ENCODE measurements at places on chromosomes 3 and 15.

GRCh38 chr15:57387564-57388076, 11.3 kb downstream of the CGNL1 start:
- no peak for DNase-seq

- DNase-seq, result no peak
These were observed 31.0 kb downstream of the PLXNA1 start for GRCh38 chr3:127013758-127014535.

DNA sequence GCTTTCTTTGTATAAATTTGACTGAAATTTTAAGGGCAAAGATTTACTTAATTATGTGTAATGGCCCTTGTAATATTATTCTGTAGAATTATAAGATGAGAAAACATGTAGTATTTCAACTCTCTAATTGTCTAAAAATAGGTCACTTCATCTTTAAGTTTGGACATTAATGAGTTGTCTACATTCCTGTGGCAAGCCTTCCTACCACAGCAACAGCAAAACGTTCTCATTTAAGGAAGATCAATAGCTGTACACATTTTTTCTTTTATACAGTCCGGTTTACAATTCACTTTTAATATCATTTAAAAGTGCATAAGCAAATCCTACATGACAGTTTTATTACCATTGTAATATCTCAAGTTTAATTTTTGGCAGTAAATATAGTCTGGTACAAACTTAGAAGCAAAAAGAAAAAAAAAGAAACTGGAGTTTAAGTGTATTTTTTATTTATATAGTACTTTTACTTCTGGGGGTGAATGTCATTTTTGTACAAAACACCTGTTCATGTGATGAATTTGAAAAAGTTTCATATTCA, 501.8 kb downstream of the ZPLD1 start:
- no peak for DNase-seq

GRCh38 chr3:125280668-125281361, 68.3 kb upstream of the SLC12A8 start:
- DNase-seq, result no peak

DNA sequence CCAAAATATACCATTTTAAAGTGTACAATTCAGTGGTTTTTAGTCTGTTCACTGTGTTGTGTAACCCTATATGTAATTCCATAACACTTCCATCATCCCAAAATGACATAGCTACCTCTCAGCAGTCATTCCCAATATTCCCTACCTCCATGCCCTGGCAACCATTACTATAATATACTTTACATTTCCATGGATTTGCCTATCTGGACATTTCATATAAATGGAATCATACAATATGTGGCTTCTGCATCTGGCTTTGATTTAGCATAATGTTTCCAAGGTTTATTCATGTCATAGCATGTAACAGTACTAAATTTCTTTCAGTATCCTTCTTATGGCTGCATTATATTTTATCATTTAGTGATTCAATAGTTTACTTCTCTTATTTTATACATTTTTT, 25.3 kb downstream of the FAM98B start:
- no peak for DNase-seq

- no peak for DNase-seq
These were observed 29.3 kb upstream of the TPM1 start for GRCh38 chr15:63013052-63013808.

DNA sequence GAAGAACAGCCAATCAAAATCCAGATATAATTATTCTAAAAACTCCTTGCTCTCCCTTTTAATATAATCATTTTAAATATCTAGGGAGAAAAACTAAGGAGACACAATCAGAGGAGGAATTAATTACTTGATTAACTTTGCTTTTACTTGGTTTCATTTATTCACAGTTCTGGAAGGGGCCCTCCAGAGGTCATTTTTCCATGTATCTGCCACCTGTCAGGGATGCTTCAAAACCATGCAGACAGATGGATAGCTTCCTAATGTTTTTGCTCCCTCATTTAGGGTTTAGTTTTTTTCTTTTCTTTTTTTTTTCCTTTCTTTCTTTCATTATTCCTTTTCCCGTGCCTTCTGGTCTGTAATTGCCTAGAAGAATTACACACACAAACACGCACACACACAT, 438.1 kb upstream of the ARPP21 start:
- no peak for DNase-seq

DNA sequence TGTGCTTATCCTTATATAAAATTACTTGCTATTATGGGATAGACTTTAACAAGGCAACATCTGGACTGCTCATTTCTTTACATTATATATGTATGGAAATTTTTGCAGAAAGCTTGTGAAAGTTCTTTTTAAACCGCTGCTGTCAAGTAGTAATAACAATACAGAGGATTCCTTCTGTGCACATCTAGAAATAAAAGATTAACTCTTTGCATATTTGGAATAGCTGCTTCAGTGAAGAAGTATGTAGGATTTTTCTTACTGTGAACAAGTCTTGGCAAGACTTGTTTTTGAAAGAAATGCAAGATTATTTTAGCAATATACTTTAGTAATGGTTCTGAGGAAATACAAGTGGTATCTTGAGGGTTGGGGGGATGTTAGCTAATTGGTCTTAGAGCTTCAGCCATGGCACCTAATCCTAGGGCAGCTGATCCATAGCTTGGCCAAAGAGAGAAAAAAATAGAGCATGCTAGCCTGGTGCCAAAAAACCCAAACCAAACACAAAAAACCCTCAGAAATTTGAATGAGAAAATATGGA, 4.3 kb downstream of the PRKCI start:
- no peak for DNase-seq

DNA sequence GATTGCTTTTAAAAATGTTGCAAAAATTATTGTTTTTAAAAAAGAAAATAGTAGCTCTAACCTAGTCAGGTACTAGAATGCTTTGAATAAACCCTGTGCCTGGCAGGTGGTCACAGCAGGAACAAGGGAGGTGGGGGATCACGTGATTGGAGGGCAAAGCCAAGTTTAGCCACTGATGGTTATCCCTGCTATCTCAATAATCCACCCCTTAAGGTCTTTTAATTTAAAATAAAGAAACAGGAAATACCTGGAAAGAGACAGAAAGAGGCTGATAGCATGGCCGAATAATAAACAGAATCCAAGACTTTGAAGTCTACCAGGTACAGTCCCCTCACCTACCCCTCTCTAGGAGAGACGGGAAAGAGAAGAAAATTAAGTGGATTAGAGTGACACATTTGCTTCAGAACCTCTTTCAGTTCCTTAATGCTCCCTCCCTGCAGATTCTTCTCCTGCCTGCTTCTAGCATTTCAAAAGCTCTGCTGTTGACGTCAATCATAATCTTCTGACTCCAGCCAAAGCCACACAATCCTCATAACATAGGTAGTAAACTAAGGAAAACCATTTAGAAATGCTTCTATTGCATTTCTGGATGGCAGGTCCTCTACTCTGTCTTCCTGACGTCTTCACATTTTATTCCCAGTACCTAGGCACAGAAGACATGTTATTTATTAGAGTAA, 303.4 kb upstream of the MME start:
- no peak for DNase-seq

DNA sequence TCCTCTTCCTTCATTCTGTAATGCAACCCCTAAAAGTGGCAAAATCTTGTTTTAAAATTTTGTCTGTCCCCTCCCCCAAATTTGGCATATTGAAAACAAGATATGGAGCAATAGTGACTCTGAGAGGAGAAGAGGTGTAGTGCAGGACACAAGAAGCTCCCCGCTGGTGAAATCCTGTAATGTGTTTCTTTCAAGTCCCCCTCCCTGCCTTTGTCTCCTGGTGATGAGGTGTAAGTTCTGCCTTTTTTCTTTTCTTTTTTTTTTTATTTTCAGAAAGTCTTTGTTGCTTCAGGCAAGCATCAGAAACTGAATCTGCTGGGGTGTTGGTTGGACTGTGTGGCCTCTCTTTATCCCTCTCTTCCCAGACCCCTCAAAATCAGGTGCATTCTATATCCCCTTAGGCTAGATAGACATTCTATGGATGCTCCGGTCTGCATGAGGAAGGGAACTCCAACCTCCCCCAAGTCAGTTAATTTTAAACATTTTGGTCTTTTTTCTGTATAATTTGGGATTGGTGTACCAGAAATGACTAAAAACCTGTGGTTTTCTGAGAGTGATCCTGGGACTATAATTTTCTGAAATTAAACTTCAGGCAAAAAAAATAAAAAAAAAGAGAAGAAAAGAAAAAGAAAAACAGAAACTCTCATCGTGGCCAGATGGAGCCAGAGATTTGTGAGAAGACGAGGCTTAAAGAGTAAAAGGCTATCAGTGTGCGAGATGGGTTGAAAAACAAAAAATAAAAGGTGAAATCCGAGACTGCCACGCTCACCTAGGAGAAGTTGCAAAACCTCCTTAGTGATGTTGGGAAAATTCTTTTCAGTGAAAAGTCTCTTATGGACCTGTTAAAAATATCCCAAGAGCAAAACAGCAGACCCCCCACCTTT, 21.4 kb downstream of the ACKR2 start:
- no peak for DNase-seq

DNA sequence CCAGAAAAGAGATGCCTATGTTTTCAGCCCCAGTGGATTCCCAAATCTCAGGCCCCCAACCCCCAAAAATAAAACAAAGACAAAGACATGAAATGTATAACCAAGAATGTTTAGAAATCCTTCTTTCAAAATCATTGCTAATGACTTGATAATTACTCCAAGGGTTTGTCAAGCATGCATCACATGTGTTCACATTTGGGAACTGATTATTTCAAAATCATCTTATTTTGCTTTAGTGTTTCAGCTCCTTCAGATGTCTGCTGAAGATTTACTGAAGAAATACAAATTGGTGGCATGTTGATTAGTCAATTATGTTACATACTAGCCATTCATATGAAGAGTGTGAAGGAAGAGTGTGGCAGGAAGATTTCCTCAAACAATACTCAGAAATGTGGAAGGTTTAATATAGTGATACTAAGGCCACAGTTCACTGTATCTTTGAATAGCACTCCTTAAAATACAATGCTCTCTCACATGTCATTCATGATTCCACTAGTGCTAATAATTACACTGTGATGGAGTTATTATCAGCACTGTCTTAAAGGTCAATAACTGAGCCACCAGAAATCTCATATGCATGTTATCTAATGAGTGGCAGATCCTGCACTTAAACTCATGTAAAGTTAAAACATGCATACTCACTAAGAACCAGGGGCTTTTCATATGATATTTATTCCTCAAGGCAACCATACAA, 134.5 kb upstream of the TGFBR2 start:
- DNase-seq, result no peak

- DNase-seq, result no peak
These were observed 15.4 kb downstream of the SCN5A start for GRCh38 chr3:38634111-38634510.

- DNase-seq, result no peak
These were observed 33.2 kb upstream of the SECISBP2L start for GRCh38 chr15:49079340-49080039.

- DNase-seq, result no peak
These were observed 5.2 kb upstream of the SEMA3B start for GRCh38 chr3:50263478-50264382.

GRCh38 chr3:71863563-71864190, 78.7 kb upstream of the PROK2 start:
- no peak for DNase-seq

DNA sequence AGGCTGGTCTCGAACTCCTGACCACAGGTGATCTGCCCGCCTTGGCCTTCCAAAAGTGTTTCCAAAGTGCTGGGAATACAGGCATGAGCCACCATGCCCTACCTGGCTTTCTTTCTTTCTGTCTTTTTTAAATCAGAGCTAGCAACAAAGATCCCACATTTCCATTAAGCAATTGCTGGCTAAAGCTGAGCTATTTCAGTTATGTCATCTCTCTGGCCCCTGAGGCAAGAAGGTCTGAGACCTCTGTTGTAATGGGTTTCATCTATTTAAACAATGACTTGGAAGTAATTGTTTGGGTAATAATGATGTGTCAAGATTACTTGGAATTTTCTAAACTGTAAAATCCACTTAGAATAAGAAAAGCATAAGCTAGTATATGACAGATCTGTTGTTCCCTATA, 30.2 kb upstream of the CRBN start:
- DNase-seq, result no peak

DNA sequence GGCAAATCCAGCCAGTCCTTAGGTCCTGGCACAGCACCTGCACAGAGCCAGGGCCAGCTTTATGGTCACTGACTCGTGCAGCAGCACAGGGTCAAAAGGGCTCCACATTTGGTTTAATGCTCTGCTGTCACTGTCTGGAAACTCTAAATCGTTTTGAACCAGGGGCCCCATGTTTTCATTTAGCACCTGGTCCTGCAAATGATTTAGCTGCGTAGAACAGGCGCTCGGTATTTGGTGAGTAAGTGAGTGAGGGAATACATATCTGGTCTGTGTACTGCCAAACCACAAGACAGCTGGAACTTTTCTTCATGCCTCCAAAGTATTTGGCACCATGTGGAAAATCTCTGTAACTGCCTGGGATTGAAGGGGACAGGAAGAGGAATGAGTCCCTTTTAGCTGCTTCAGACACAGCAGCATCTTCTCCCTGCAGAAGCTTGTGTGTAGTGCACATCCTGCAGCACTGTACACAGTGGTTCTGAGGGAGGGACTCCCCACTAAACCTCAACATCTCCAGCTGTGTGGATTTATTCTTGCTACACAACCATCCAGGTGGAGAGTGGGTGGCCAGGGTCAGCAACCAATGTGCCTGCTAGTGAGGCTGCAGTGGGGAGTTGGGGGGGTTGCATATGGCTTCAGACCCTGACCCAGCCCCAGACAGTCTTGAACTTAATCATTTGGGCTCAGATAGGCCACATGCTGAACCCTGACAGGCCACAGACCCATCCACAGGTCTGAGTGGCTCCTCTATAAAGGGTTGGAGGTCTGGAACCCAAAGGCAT, 1.1 kb downstream of the SH2D7 start:
- DNase-seq, result no peak

DNA sequence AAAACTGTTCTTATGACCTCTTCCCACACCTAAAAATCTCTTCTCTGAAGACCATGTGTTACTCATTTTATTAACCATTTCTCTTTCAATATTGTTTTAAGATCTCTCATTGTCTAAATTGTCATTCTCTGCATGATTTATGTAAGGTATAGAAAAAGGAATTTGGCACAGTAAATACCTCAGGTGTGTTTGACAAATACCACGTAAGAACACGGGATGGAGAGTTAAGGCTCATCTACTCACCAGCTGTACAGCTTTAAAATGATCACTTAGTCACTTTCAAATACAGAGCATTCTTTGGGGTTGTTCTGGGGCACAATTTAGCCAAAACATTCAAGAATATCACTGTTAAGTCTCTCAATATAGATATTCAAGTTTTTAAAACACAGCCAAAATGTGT, 627.1 kb downstream of the MCTP2 start:
- no peak for DNase-seq

- DNase-seq, result no peak
These were observed 687 bp downstream of the GPR176 start for GRCh38 chr15:39919411-39919747.

- no peak for DNase-seq
These were observed 113.7 kb upstream of the RBMS3 start for GRCh38 chr3:29167180-29167579.
